ENCODE measurements at places on chromosomes 11 and 22.

DNA sequence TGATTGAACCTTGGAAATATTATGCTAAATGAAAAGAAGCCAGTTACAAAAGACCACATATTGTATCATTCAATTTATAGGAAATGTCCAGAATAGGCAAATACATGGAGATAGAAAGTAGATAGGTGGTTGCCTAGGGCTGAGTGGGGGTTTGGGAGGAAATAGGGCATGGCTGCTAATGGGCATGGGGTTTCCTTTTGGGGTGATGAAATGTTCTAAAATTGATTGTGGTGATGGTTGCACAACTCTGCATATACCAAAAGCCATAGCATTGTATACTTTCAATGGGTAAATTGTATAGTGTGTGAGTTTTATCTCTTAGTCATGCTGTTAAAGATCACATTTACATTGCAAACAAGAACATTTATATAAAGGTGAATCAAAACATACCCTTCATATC is 48.7 kb downstream of the LDLRAD3 start:
- peak; percentile 91 for DNase-seq

GRCh38 chr11:19291064-19291463 is 50.3 kb upstream of the E2F8 start:
- DNase-seq, result no peak

DNA sequence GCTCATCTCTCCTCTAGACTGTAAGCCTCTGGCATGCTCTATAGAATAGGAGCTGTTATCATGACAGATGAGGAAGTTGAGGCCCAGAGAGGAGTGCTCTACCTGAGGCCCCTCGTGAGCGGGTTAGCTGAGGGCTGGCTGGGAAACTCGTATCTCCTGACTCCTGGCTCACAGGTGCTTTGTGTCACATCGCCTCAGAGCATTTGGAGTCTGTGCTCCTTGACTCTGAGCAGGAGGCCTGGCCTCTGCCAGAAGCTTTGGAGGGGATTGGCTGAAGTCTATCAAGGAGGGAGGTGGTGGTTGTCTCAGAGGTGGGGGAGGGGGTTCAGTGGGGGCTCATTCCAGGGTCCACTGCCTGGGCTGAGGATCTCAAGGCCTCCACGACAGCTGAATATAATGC is 7.4 kb downstream of the KCNC1 start:
- DNase-seq, result no peak

DNA sequence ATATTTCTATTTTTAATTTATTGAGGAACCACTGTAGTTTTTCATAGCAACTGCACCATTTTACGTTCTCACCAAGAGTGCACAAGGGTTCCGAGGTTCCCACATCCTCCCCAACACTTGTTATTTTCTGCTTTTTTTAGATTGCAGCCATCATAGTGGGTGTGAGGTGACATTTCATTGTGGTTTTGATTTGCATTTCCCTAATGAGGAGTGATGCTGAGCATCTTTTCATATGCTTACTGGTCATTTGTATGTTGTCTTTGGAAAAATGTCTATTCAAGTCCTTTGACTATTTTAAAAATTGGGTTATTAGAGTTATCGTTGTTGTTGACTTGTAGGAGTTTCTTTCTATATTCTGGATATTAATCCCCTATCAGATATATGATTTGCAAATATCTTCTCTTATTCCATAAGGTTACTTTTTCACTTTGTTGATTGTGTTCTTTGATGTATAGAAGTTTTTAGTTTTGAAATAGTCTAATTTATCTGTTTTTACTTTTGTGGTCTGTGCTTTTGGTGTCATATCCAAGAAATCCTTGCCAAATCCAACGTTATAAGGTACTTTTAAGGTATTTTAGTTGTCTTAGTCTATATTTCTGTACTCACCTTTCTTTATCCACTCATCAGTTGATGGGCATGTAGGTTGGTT is 9.0 kb downstream of the NEAT1 start:
- DNase-seq, result peak; percentile 46

DNA sequence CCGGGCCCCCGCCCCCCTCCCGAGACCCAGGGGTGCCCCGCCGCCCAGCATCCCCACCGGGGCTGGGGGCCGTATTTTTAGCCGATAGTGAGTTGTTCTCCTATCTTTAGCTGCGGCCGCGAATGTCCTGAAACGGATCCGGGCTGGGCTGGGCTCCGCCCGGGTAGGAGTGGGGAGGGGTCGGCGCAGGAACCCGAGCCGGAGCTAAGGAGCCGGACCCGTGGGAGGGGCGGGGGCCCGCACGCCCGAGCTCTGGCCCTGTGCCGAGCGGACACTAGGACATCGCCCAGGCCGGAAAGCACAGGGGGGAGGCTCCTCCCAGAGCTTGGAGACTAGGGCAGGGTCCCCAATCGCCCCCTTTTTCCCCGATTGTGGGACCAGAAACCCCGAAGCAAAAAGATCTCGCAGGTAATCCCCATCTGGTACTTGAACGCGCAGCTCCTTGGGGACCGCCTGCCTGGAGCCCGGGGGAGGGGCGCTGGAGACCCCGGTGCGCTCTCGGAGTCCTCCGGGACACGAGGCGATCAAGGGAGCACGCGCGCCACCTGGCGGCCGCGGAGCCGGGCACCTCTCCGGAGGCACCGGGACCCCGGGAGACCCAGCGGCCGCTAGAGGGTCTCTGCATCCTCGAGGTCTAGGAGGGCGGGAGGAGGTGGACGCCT is 669 bp downstream of the CDC42EP2 start:
- DNase-seq, result peak; percentile 39

DNA sequence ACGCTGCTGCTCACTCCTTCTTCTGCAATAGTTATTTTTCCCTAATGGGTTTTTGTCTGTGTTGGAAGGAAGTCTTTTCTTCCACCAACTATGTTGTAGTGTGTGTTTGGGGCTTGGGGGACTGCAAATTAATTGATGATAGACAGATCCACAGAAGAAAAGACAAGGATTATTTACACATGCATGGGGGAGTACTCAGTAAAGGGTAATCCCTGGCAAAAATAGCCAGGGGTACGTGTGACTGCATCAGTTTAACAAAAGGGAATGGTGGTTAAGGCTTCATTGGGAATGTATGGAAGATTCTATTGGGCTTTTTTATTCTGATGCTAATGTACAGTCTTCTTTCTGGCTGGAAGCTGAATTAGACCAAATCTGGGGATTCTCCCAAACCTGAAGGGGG is 20.2 kb upstream of the FEZ1 start:
- DNase-seq, result no peak

GRCh38 chr22:45246060-45246985 is 5.6 kb upstream of the KIAA0930 start:
- DNase-seq, result no peak

GRCh38 chr22:23210428-23211170 is 30.3 kb downstream of the BCR start:
- DNase-seq, result no peak

GRCh38 chr11:124638500-124638899 is 15.8 kb downstream of the TBRG1 start:
- DNase-seq, result no peak

DNA sequence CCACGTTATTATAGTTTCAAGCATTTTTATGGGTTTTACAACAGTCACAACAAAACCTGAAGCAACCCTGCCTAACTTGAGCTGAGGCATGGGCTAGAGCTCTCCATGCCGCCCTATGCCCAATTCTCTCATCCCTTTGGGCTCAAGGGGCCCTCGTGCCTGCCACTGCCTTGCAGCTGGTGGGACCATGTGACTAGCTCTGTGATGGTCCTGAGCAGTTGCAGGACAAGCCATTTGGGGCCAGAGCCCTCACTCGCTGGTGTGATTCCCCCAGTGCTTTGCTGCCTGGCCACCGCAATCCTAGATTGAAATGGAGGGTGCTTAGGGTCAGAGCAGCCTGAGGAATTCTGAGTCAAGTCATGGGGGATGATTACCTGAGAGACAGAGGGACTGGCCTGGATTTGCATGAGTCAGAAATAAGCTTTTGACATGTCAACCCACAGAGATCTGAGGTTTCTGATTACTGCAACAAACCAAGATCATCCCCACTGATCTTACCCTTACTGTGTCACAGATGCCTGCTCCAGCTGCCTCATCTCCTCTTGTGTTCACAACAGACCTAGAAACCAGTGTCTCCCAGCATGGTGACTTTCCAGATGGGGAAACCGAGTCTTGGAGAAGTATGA is 323.7 kb downstream of the BRD1 start:
- peak; percentile 54 for DNase-seq

DNA sequence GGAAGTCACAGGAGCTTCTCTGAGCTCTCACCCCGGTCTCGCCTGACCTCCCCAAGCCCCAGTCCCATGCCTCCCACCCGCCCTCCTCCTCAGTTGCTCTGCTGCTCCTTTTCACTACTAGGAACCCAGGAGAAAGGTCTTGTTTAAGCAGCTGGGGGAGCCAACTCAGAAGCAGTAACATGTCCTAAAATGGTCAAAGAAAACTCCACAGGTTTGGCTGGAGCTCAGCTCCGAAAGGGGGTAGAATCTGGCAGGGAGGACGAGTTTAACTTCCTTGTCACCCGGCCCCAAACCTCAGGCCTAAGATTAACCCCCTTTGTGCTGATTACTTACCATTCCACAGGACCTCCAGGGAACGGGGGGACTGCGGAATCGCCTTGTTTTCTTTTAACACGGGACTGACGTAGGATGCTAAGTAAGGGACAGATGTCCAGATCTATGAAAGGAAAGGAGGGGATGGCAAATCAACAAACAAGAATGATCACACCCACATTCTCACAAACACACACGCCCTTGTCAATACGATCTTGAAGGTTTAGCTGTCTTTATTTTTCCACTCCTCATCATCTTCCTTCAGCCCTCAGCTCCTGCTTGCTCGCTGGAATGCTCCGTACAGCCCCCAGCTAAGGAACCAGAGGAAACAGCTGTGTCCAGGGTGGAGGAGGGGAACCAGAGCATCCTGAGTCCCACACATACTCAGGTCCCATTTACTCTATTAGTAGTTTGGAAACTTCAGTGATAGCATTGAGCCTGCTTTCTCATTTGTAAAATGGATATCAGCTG is 13.5 kb downstream of the PCSK7 start:
- DNase-seq, result no peak

DNA sequence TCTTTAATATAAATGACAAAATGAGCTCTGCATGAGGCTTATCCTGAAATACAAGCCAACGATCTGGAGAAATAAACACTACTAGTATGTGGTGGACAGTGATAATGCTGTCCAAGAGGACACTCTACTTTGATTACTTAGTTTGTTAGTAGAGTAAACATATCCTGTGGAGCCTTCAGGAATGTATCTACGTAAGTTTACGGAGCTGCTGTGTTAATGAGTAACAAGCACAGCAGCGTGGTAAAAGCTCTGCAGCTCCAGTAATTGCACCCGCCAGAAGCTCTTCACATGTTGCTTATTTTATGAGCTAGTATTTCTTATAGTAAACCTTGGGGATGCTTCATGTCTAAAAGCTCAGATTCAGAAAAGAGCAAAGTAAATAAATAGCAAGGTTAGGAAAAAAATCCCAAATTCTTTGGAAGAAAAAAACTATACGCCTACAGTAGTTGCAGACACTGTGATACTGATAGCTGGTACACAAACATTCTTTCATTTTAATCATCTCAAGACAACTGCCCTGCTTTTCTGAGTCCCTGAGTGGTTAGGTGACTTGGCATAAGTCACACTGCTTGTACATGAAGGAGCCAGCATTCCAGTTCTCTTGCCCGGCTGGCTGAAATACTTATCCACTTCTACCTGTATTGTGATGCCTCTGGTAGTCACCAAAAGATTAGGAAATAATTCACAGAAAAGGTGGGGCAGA is 32.7 kb upstream of the CCDC34 start:
- DNase-seq, result no peak

DNA sequence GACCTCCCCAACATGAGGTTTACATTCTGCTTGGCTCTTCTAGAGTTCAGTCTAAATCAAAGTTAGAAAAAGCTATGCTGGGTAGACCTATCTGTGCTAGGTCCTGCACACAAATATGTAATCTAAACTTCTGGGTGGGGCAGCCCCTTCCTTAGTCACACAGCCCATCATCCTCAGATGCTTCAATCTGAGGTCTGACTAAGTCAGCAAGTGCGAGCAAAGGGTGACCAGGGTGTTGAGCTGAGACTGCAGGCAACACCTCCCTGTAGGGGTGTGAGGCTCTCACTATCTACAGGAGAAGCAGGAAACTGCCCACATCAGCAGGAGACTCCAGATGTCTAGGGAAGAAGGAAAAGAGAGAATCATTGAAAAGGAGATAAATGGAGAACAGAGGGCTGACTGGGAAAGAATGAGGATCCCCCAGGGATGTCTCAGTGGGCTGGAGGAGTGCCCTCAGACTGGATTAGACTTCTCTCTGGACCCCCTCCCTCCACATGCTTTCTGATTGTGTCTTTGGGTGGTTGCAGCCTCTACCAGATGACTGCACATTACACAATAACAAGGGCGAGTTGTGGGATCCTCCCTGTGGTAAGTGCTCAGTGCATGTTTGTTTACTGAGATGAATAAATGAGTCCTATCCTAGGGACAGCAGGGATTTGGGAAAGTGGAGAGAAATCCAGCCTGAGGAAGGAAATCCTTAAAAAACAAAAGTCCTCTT is 266.2 kb upstream of the PLET1 start:
- no peak for DNase-seq

- DNase-seq, result no peak
These were observed 709.7 kb upstream of the LRRC4C start for GRCh38 chr11:42169191-42169590.

DNA sequence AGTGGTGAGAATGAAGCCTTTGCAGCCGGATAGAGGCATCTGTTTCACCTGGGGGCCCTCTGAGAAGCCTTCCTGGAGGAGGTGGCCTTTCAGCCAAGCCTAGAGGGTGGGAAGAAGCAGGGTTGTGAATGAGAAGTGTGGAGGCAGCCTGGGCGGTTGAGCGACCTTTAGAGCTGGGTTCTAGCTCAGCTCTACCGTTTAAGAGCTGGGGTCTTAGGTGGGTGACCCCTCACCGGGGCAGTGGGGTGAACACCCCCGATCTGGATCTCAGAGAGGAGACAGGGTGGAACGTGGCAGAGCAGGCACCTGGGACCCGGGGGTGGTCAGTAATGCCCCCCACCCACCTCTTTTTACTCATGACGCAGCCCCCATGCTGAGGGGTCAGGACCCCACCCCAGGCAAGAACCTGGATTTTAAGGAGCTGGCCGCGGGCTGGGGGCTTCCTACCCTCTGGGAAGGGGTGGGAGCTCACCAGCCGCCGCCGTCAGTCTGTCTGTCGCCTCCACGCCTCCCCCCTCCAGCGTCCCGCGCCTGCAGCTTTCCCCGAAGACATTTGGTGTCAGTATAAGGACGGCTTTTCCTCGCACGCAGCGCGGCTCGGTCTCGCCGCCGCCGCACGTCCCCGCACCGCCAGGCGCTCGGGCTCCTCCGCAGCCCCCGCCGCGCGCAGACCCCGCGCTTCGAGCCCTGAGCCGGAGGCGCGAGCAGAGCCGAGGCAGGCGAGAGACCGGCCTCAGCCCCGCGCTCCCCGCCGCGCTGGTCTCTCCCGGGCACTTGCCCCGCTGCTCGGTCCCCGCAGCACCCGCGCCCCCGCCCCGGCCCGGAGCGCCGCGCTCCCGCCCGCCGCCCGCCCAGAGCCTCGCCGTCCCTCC is 13.3 kb upstream of the CACNA1I start:
- no peak for DNase-seq

GRCh38 chr11:130698174-130698573 is 218.1 kb downstream of the SNX19 start:
- no peak for DNase-seq

- DNase-seq, result no peak
These were observed 3.0 kb downstream of the SLC36A4 start for GRCh38 chr11:93194673-93195291.

GRCh38 chr22:45271667-45272201 is 13.0 kb upstream of the UPK3A start:
- peak; percentile 36 for DNase-seq

GRCh38 chr11:100849009-100849900 is 162.2 kb downstream of the ARHGAP42 start:
- no peak for DNase-seq

GRCh38 chr11:2458321-2458720 is 13.5 kb downstream of the KCNQ1 start:
- DNase-seq, result no peak

GRCh38 chr22:49867303-49868265 is 13.9 kb downstream of the ZBED4 start:
- no peak for DNase-seq

Measured in MV-4-11 (cell line).